ENCODE measurements at places on chromosomes 2 and 18.

DNA sequence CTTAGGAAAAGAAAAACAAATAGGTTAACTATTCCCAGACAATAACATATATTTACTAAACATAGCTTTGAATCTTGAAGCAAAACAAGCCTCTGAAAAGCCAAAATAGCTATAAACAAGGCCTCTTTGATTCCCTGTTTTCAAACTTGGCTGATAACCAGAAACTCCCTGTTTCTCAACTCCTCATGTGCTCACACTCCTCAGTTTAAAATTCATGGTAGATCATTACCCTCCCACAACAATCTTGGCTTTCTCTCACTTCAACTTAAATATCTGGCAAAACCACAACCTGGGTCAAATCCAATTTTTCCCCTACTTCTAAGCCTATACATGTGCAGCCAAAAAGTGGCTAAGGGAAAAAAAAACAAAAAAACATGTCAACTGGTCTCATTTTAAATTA, 15.6 kb downstream of the SUCLG1 start:
- peak; percentile 39 for DNase-seq

- DNase-seq: peak; percentile 97
Observed at GRCh38 chr2:102082571-102083392, 59.8 kb upstream of the IL1R1 start.

DNA sequence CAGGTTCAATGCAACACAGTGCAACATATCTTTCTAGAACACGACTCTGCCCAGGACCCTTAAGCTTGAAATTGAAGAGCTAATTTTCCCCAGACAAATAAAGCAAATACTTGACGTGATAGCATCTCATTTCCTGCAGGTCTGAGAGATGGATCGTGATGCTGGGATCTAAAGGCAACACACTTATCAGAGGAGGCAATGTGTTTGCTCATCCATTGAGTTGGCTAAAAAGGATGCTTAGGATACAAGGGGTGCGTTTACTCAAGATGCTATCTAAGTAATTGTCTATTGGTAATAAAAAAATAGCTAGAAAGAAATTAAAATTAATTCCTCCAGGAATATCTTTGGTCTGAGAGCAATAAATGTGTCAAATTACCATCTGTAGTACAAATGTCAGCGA, 129.0 kb downstream of the SOCS6 start:
- no peak for DNase-seq

DNA sequence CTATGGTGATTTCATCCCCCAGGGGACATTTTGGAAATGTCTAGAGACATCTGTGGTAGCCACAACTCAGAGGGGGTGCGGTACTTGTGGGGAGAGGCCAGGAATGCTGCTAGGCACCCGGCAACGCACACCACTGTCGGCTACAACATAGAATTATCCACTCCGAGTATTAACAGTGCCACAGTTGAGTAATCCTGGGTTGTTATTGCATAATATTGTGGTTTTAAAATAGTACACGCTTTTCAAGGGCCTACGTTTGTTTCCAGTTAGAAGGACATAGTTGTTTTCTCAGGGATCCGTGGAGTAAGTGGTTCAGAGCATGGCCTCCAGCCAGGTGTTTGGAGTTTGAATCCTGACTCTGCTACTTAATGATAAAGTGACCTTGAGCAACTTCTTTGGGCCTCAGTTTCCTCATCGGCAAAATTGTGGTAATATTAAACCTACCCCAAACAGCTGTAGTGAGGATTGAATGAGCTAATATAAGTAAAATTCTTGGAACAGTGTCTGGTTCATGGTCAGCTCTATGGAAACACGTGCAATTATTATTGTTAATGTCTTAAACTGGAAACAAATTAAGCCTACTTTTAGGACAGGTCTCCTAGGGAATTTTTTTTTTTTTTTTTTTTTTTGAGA, 24.5 kb downstream of the CYP27A1 start:
- peak; percentile 100 for DNase-seq

- DNase-seq: peak; percentile 72
Observed at GRCh38 chr2:212249451-212249850, 289.2 kb downstream of the ERBB4 start.

DNA sequence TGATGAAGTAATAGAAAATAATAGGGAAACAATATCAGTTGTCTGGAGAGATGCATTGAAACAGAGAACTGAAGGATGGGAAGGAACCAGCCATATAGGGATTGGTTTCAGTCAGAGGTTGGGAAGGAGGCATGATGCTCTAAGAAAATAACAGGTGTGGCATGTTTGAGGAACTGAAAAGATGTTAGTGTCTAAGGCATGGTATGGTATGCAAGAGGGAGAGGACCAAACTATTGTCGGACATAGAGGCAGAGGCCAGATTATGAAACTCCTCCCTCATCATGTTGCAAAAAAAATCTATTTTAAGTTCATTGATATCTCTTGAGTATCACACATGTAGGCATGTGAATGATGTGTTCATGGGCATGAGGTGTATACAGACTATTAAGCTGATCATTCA, 48.9 kb upstream of the EMILIN2 start:
- DNase-seq: no peak

DNA sequence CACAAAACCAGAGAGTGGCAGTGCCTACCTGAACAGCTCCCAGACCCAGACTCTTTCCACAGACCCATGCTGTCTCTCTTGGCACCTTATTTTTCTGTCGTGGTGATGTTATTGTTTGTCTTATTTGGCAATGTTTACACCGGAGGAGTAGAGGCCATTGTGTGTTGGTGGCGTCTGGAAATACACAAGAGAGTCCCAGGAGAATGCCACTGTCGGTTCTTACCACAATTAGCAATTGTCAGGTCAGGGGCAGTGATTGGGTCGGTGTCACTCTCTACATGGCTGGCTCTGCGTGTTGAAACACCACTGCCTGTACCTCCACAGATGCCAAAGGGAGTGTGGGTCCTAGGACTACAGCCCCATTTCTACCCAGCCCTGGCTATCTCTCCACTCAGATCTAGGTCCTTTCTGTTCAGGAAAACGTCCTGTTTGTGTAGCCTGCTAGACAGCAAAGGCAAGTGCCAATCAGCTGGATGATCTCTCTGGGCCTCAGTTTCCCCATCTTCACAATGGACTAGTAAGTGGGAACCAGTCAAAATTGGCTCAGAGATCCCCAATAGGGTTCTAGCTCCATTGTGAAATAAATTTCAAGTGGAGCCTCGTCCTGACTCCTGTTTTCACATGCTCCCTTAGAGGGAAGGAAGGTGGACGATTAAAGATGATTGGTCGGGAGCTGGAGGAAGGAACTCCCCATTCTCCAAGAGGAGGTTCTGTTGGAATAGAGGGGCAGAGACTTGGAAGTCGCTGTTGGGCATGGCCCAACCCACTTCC, 17.0 kb downstream of the EPAS1 start:
- DNase-seq: no peak

DNA sequence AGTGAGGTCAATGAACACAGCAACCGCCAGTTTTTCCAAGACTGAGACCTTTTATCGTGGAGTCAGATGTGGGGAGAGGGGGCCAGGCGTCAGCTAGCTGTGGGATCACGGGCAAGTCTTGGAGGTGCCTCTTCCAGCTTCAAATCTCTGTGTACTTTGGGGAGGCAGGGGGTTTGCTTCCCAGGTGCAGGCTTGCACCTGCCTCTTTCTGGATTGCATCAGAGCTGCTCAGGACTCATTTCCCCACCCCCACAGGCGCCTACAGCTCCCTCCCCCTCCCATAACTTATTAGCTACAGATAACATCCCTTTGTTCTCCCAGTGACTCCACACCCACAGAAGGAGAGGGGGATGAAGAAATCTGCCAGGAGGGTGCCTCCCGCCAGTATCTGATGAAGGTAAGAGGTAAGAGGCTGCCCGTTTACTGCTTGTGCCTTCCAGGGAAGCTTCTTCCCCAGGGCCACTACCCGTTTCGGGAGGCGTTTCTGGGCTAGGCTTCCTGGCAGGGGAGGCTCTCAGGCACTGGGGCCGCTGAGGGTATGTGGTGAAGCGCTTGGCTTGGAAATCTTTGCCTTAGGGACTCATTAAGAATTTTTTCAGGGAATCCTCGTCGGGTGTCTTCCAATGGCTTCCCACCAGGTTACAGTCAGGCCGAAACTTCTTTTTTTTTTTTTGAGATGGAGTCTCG, 18.8 kb upstream of the MRPL33 start:
- DNase-seq: no peak

DNA sequence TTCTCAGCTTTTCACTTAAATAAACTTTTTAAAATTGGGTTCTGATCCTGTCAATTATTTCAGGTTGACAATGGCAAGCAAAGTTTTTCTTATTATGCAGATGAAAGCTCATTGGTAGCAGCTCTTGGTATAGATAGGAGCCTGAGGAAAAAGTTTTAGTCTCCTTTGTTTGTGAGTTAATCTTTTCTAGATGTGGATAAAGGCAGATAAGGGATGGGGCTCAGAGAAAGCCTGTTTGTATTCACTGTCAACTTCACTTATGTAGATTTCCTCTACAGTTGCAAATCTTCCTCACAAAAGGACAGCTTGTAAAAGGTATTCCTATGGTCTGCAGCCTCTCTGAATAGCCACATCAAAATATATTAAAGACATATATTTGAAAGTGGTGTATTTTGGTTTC, 224.5 kb upstream of the SPOPL start:
- no peak for DNase-seq

Data from choroid plexus epithelial cell (primary cell).